ENCODE measurements at places on chromosomes 2 and 18.

GRCh38 chr2:48870503-48870902 lies 115.0 kb upstream of the LHCGR start:
- DNase-seq: peak; percentile 8

- DNase-seq: no peak
Observed at GRCh38 chr2:99942561-99943347, 199.6 kb downstream of the AFF3 start.

- no peak for DNase-seq
Observed at GRCh38 chr18:58388736-58389135, 240.2 kb downstream of the ALPK2 start.

DNA sequence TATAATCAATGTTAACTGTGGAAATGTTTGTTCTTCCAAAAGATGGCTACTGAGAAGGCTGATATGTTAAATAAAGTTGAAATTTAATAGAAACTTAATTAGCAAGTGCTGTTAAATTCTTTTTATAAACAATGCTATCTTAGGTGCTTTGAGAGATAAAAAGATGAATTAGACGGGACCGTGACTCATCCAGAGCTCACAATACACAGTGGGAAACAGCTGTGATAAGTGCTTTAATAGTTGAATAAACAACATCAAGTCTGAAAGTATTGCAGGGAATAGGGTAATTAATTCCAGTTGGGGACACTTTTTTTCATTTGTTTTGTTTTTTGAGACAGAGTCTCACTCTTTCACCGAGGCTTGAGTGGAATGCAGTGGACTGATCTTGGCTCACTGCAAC lies 85.5 kb upstream of the DTNA start:
- DNase-seq: no peak

DNA sequence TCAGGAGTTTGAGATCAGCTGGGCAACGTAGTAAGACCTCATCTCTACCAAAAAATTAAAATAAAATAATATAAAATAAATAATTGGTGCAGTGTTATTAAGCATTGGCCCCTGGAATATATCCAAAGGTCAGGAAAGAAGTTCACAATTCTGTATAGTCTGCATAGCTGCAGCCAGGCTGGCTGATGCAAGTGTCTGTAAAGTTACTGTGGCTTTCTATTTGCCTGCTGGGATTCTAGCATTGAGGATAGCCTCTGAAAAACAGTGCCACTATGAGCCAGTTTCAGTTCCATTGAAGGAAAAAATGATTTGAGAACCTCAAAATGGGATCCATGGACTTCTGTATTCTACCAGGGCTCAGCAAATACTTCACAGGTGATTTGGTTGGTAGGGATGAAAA lies 208.6 kb downstream of the PARD3B start:
- DNase-seq: peak; percentile 63

GRCh38 chr2:236745420-236746210 lies 176.0 kb downstream of the ACKR3 start:
- peak; percentile 83 for DNase-seq

GRCh38 chr2:178833382-178833781 lies 26.2 kb upstream of the TTN start:
- DNase-seq: no peak

- no peak for DNase-seq
Observed at GRCh38 chr2:212945526-212945925, 205.9 kb downstream of the IKZF2 start.

- DNase-seq: peak; percentile 48
Observed at GRCh38 chr2:205477016-205477705, 205.1 kb upstream of the NRP2 start.

- DNase-seq: no peak
Observed at GRCh38 chr18:57621246-57621604, 411 bp downstream of the NARS1 start.

DNA sequence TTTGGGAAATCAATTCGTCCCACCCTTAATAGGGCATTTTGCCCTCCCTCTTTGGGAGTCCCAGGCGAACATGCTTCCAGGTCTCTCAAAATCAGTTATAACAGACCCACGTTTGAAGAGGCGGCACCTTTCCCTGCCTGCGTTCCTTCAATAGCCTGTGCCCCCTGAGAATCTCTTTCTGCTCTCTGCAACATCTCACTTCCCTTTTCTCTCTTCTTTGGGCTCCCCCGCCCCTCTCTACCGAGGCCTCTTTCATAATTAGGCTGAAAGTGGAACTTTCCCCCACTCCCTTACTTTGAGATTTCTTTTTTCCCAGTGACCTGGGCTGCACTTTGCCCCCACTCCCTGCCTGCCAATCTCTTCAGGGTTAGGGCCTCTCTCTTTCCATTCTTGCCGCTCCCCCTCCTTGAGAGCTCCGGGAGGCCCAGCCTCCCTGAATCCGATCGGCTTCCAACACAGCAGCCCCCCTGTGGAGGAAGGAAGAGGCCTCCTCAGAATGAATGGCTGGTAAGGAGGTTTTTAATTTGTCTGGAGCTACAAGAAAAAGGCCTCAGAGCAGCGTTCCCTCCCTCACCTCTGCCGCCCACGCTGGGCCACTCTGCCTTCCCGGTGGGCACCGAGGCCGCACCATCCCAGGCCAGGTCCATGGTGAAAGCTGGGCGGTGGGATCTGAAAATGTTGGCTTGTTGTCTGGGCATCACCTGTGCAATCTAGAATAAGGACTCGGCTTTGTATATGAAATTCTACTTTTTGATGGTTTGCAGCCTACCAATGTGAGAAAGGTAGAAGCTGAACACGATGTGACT lies 162.6 kb upstream of the SIX3 start:
- DNase-seq: no peak
